Central memory CD4-positive, alpha-beta T cell (primary cell): ENCODE measurements at places on chromosomes 3 and 15.

DNA sequence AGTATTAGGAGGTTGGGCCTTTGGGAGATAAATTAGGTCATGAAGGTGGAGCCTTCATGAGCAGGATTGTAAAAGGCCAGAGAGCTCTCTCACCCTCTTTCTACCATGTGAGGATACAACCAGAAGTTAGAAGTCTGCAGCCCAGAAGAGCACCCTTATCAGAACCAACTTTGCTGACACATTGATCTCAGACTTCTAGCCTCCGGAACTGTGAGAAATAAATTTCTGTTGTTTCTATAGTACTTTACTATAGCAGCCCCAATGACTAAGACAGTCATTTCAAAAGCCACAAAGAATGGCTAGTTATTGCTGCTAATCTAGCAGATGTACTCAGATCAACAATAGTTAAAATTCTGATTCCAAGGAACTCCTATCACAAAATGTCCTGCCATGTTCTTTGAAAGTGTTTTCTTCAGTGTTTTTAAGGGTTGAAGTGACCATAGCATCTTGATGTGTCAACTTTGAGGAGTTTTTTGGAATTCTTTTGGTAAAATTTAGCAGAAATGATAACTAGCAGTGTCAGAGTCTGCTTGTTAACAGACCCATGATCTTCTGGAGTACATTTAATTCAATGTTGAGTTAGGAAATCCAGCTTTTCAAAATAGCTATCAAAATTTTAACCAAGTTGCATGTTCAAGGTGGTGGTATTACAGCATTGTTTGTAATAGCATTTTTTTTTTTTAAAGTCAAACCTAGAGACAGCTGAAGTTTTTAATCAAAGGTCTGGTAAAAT is 10.3 kb downstream of the DZIP3 start:
- DNase-seq: no peak

GRCh38 chr3:24435584-24435983 is 59.1 kb downstream of the THRB start:
- DNase-seq: no peak

GRCh38 chr3:170425491-170426239 is 7.0 kb downstream of the CLDN11 start:
- no peak for DNase-seq

DNA sequence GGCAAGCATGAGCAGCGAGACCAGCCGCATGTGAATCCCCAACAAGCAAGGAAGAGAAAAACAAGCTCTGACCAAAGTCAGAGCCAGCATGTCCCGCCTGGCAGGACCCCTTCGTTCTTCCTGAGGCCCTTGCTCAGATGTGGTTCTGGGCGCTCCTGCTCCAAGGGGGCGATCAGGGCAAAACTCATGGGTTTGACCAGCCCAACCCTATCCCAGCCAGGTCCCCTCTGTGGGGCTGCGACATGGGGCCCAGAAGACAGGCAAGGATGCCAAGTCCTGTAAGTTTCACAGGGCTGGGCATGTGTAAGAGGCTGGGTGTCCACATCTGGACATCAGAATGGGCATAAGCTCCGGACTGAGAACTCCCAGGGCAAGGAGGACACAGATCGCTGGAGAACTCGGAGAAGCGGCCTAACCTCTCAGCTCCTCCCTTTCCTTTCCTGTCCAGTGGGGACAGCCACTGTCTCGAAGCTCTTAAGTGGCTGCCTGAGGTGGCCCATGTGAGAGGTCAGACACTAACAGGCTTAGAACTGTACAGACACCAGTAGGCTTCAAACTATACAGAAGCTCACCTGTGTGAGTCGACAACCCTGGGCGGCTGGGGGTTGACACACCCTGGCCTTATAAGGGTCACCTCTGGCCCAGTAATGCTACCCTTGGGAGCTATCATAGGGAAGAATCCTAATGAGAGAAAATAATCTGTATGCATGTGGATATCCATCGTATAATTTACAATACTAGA is 48.9 kb downstream of the XXYLT1 start:
- no peak for DNase-seq

DNA sequence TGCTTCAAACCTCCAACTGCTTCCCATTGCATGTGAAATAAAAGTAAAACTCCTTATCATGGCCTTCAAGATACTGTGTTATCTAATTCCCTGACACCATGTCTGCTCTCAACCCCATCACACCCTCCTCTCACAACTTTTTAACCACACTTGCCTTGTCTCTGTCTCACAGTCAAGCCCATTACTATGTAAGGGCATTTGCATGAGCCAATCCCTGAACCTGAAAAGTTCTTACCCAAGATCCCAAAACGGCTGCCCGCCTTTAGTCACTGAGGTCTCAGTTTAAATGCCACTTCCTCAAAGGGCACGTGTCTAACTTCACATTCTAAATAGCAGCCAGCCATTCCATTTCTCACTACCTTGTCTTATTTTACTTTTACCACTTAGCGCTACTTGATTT is 83.1 kb downstream of the SST start:
- no peak for DNase-seq

DNA sequence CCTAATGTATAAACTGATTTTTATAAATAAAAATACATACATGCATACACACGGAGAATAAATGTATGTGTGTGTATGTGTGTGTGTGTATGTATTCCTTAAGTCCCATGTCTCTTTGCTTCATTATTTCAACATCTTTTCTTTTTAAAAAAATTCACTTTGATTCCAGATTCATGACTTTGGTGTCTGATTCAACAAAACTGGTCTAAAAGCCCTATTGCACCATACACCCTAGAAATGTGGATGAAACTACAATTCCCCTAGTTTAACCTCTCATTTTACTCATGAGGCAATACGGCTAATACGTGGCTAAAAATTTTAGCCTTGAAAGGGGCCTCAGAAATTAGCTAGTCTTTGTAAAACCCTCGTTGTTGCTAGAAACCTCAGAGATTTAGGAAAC is 228.1 kb downstream of the ADAMTS9 start:
- no peak for DNase-seq

DNA sequence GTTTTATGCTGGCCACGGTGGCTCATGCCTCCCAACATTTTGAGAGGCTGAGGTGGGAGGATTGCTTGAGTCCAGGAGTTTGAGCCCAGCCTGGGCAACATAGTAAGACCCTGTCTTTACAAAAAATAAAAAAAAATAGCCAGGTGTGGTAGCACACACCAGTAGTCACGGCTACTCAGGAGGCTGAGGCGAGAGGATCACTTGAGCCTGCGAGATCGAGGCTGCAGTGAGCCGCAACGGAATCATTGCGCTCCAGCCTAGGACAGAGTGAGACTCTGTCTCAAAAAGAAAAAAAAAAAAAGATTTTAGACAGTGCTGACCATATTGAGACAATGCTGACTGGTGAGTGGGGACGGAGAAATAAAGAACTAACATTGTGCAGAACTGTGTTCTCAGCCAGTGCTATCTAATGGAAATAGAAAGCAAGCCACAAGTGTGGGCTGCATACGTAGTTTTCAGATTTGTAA is 67.2 kb downstream of the ST6GAL1 start:
- DNase-seq: no peak

GRCh38 chr3:61288446-61288845 is 37.2 kb upstream of the FHIT start:
- no peak for DNase-seq

- no peak for DNase-seq
Measured at GRCh38 chr3:38562467-38562925, 66.4 kb downstream of the EXOG start.

- no peak for DNase-seq
Measured at GRCh38 chr3:82494977-82495489, 733.6 kb upstream of the GBE1 start.

DNA sequence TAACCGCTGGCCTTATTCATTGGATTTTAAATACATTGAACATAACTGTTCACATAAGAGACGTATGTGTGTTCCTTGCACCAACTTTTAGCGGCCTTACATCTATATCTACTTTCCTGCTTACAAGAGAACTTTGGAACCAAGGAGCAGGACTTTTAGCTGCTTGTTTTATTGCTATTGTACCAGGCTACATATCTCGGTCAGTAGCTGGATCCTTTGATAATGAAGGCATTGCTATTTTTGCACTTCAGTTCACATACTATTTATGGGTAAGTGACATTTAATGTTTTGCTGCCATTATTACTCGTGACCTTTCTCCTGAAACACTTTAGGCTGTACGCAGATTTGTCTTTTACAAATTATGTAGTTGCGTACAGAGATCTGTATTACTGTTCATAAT is 47.1 kb downstream of the STT3B start:
- DNase-seq: no peak

DNA sequence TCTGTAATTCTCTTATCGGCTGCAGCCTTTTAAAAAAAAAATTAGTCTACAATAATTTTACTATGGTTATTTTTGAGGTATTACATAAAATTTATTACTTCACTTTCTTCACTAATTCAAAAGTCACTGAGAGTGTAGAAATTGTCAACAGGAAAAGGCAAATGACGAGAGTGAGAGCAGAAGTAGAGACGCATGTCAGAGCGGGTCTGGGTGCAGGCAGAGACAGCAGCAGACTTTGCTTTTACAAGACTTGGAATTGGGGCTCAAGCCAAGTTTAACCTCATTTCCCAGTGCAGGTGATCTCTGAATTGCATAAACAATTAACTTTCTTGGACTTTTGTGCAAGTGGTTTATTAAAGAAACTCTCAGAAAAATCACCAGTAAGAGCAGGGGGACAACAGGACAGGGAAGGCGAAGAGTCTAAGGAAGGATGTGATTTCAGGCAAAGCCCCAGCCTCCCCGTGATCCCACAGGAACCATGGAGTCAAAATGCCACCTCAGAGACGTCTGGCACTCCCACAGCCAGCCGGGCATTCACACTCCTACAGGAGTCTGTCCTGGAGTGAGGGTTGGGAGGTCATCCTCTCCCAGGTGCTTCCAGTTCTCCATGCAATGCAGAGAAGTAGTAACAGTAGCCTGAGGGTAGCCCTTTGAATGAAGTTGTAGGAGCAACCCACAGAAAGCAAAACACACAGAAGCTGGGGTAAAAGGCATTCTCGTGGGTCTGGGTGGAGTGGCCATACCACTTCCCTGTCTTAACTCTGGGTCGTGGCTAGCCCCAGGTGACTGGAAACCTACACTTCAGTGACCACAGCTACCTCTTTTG is 274.0 kb upstream of the TGFBR2 start:
- no peak for DNase-seq

- DNase-seq: no peak
Measured at GRCh38 chr3:87503900-87504498, 227.6 kb upstream of the POU1F1 start.

- DNase-seq: no peak
Measured at GRCh38 chr3:167843886-167844285, 108.4 kb downstream of the SERPINI1 start.

GRCh38 chr15:93895976-93896770 is 335.2 kb upstream of the MCTP2 start:
- no peak for DNase-seq

GRCh38 chr3:14166877-14167603 is 11.4 kb downstream of the XPC start:
- DNase-seq: no peak

- DNase-seq: no peak
Measured at GRCh38 chr15:29472901-29473445, 203.4 kb upstream of the NSMCE3 start.

- DNase-seq: no peak
Measured at GRCh38 chr3:182954553-182955235, 25.6 kb downstream of the DCUN1D1 start.

- no peak for DNase-seq
Measured at GRCh38 chr15:33358306-33358705, 47.5 kb downstream of the RYR3 start.

GRCh38 chr3:46890132-46890531 is 12.6 kb downstream of the PTH1R start:
- no peak for DNase-seq

DNA sequence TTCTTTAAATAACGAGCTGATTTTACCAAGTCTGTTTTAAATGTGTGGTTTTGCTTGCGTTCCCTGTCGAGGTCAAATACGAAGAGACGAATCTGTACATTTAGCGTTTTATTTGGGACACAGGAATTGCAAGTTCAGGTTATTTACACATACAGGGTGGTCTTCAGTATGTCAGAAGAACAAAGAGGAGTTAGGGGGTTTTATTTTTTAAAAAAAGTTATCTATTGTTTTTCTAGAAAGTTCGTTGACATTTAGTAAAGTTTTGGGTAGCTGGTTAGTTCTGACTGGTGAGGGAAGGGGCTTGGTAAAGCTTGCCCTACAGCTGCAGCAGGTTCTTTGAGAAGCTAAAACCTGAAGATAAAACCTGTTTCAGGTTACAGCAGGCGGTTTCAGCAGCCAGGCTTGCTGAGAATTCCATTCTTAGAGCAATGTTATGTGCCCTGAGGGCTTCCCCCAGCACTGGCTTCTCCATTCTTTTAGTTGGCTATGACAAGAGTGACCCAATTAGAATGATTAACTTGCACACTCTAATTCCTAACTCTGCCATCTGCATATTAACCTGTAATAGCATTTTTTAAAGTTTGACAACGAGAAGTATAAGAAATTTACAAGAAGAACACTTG is 815 bp upstream of the ZNF280D start:
- DNase-seq: no peak

DNA sequence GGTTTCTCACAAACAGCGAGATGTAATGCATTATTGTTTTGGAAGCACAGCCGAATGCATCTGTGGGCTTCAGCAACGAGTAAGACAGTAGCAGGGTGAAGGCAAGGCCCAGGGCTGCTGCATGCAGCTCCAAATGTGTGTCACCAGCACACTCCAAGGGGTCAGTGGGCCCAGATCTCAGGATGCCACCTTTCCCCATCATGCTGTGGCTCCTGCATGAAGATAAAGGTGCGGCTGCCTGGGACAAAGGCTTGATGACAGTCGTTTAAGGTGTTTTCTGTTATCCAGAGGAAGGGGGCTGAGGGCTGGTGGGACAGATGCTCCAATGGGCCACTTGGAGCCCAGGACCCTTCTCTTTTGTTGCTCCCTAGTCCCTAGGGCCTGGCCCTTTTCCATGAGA is 13.2 kb downstream of the C3orf22 start:
- DNase-seq: no peak

DNA sequence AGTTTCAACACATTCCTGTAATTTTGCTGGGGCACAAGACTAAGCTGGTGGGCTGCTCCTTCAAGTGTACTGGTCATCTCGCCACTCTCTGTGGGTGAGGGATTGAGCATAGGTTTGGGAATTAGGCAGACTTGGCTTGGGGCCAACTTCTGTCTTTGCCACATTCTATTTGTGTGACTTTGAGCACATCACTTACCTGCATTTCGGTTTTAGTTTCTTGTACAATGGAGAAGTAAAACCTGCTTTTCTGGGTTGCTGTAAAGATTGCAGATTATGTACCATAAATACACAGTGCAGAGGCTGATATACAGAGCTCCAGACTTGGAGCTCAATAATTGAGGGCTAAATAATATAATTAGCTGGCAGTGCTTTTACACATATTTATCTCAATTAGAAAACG is 162.1 kb downstream of the C3orf38 start:
- no peak for DNase-seq

- DNase-seq: no peak
Measured at GRCh38 chr15:90037511-90037860, 36.4 kb downstream of the ZNF710 start.

- DNase-seq: no peak
Measured at GRCh38 chr15:66842710-66843441, 140.8 kb downstream of the SMAD6 start.

GRCh38 chr3:165614337-165614736 is 222.9 kb downstream of the BCHE start:
- no peak for DNase-seq
